ENCODE measurements at places on chromosomes 6 and 20.

DNA sequence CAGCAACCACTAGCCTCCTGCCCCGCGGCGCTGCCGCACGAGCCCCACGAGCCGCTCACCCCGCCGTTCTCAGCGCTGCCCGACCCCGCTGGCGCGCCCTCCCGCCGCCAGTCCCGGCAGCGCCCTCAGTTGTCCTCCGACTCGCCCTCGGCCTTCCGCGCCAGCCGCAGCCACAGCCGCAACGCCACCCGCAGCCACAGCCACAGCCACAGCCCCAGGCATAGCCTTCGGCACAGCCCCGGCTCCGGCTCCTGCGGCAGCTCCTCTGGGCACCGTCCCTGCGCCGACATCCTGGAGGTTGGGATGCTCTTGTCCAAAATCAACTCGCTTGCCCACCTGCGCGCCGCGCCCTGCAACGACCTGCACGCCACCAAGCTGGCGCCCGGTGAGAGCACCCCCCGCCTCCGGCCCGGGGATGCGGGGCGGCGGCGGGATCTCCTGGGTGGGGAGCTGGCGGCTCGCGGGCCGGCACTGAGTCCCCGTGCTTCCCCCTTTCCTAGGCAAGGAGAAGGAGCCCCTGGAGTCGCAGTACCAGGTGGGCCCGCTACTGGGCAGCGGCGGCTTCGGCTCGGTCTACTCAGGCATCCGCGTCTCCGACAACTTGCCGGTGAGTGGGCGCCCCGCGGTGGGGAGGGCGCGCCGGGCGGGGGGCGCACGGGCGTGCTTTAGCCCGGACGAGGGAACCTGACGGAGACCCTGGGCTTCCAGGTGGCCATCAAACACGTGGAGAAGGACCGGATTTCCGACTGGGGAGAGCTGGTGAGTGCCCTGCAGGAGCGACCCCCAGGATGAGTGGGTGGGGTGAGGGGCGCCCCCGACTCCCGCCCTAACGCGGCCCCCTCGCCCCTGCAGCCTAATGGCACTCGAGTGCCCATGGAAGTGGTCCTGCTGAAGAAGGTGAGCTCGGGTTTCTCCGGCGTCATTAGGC is 585 bp downstream of the PIM1 start:
- H3K4me1 ChIP-seq = peaks cover 30% of the 10 kb centered on the region
- peak overlapping the region; percentile 89 for H3K4me3 ChIP-seq
- peaks cover 51% of the 10 kb centered on the region for H3K36me3 ChIP-seq

- H3K27me3 ChIP-seq = no peaks in the 10 kb centered on the region
- H3K36me3 ChIP-seq = no peaks in the 10 kb centered on the region
- DNase-seq = no peak
- H3K4me1 ChIP-seq = no peaks in the 10 kb centered on the region
Observed at GRCh38 chr6:62371453-62372210, 85.6 kb upstream of the KHDRBS2 start.

GRCh38 chr6:16322666-16323312 is 84.4 kb downstream of the GMPR start:
- H3K4me1 ChIP-seq = peaks cover 53% of the 10 kb centered on the region
- peak overlapping the region; percentile 88 for H3K27ac ChIP-seq
- peak overlapping the region; percentile 65 for H3K4me3 ChIP-seq
- H3K27me3 ChIP-seq = no peaks in the 10 kb centered on the region
- H3K36me3 ChIP-seq = peaks cover 17% of the 10 kb centered on the region
- DNase-seq = peak; percentile 69

DNA sequence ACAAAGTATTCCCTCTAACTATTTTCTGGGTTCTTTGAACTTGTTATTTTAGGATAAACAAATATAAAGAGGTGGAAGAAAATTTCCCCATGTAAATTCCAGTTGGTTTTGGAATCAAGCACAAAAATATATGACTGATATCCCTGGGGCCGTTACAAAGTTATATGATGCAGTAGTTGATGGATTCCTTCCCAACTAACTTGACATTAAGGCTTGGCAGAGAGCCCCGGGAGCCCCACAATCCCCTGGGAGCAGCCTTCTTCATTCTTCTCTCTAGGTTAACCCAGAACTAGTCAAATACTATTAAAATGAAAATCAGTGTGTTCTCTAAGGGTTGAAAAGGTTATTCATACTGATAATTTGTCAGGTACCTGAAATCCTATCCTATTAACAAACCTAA is 508.9 kb upstream of the SOX4 start:
- no peak overlapping the region for H3K4me3 ChIP-seq
- no peaks in the 10 kb centered on the region for H3K4me1 ChIP-seq
- DNase-seq = no peak
- H3K27ac ChIP-seq = no peak overlapping the region
- no peaks in the 10 kb centered on the region for H3K27me3 ChIP-seq

DNA sequence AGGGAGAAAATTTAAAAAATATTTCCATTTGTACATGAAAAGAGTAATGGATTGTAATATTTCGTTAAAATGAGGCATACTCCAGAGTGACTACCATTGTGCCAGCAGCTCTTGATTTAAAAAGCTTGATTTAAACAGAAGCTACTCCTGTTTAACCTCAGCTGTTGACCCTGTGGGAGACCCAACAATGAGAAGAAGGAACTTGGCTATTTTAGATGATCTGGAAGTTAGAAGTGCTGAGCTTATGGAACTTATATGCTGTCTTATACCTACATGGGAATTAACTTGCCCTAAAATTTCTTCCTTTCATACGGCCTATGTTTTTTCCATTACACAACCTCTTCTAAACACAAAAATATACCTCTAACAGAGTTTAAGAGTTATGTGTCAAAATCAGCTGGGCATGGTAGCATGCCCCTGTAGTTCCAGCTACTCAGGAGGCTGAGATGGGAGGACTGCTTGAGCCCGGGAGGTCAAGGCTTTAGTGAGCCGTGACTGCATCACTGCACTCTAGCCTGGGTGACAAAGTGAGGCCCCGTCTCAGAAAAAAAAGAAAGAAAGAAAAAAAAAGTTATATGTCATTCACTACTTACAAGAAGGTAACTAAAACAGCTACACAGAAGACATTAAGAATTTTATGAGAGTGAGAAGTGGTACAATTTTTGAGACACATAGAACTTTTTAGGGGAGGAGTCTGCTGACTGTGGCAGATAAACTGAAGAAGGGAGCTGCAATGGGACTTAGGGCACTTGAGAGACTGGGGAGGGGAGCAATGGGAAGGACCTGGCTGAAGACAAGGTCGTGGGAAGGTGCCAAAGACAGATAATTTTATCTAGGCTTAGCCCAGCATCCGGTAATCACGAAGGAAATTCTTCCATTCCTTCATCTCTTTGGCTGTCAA is 139.9 kb downstream of the MYB start:
- peaks cover 25% of the 10 kb centered on the region for H3K4me1 ChIP-seq
- no peak overlapping the region for H3K27ac ChIP-seq
- no peak overlapping the region for H3K4me3 ChIP-seq
- H3K36me3 ChIP-seq = peaks cover 4% of the 10 kb centered on the region

DNA sequence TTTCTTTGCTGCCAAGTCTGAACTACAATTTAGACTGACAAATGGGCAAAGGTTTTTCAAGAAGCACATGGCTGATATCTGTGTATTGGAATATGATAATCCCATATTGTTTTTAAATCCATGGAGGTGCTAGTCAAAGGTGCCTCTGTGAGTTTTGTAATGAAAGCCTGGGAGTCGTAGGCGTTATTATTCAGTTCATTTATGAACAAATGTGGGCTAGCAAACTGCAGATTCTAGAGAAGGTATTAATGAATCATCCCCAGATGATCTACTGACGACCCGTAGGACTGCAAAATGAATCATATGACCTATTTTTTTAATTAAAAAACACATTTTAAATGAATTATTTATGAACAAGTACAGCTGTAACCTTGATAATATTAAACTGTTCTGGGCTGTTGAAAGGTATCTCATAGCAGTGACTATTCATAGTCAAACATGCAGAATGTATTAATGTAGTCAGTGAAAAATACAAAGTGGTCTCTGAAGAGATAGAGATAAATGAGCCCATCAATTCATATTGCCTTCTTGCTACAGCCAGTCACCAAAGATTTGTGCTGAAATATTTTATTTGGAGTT is 1317.8 kb upstream of the MAP3K7 start:
- no peaks in the 10 kb centered on the region for H3K27me3 ChIP-seq
- H3K4me1 ChIP-seq = no peaks in the 10 kb centered on the region
- H3K36me3 ChIP-seq = no peaks in the 10 kb centered on the region
- no peak overlapping the region for H3K4me3 ChIP-seq
- no peak overlapping the region for H3K27ac ChIP-seq
- DNase-seq = no peak

DNA sequence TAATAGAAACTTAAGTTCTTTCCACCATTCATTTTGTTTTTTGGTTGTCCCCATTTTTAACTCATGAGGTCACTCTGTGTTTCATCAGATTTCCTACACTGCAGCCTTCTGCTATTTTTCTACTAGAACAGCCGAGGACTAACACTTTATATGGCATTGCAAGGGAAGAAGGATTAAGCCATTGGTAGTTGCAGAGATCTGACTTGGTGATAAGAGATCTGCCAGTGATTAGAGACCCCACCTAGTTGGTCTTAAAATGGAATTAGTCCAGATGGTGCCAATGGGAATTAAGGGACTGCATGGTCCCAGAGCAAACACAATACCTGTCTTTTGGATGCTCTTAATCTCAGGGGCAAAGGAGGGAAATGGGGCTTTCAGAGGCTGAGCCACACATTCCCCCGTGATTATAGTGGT is 125.5 kb upstream of the TMEM170B start:
- H3K27me3 ChIP-seq = no peaks in the 10 kb centered on the region
- peaks cover 48% of the 10 kb centered on the region for H3K4me1 ChIP-seq
- peak overlapping the region; percentile 71 for H3K27ac ChIP-seq
- peaks cover 12% of the 10 kb centered on the region for H3K36me3 ChIP-seq
- H3K4me3 ChIP-seq = peak overlapping the region; percentile 51

DNA sequence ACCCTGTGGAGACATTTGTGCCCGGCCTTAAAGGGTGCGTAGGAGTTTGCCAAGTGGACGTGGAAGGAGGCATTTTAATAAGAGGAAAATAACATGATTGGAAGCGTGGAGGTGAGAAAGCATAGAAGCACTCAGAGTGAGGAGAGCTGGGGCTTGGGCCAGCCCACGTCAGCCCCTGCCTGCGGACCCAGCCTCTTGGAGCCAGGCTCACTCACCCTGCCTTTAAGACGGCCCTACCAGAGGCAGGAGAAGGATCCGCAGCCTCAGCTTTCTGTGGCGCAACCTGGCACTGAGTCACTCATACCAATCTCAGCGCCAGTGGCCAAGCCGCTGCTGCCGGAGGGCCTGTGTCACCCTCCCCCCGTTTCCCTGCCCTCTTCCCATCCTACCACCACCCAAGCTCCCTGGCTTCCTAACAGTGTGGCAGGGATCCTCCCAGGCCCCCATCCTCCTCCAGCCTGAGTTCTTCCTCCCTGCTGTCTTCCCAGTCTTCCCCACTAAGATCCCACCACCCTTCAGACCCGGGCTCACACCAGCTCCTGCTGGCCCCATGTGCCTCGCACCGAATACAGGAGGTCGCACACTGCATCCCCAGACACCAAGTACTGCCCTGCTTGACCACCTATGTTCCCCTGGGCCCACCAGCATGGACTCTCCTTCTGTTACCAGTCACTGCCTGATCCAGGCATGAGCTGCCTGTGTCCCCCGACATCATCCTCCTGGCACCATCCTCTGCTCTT is 285.2 kb downstream of the UST start:
- peaks cover 2% of the 10 kb centered on the region for H3K27me3 ChIP-seq
- peak overlapping the region; percentile 69 for H3K4me3 ChIP-seq
- H3K27ac ChIP-seq = peak overlapping the region; percentile 87
- no peak for DNase-seq

GRCh38 chr6:28542440-28543296 is 17.0 kb downstream of the GPX5 start:
- peaks cover 66% of the 10 kb centered on the region for H3K27me3 ChIP-seq
- H3K36me3 ChIP-seq = no peaks in the 10 kb centered on the region
- H3K4me3 ChIP-seq = peak overlapping the region; percentile 87
- peak; percentile 67 for DNase-seq

DNA sequence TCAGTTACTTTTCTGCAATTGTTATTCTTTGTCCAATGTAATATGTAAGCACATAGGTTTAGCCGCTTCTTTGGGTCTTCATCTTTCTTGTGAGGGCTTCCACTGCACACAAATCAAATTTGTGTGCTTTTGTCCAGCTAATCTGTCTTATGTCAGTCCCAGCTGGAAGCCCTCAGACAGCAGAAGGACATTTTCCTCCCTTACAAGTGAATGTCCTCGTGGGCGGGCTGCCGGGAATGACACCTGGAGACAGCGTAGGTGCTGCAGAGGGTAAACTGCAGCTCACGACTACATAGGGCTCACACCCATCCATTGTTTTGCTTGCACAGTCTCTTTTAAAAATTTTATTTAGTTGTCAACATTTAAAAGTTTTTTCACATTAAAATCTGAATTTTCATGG is 24.6 kb upstream of the PPP1R14C start:
- H3K4me1 ChIP-seq = peaks cover 9% of the 10 kb centered on the region
- H3K27ac ChIP-seq = no peak overlapping the region
- H3K36me3 ChIP-seq = no peaks in the 10 kb centered on the region
- peaks cover 27% of the 10 kb centered on the region for H3K27me3 ChIP-seq
- no peak overlapping the region for H3K4me3 ChIP-seq
- DNase-seq = no peak

GRCh38 chr20:38216201-38216600 is 44.3 kb downstream of the KIAA1755 start:
- no peak overlapping the region for H3K4me3 ChIP-seq
- H3K4me1 ChIP-seq = no peaks in the 10 kb centered on the region
- H3K27me3 ChIP-seq = peaks cover 8% of the 10 kb centered on the region

- no peaks in the 10 kb centered on the region for H3K36me3 ChIP-seq
- H3K4me3 ChIP-seq = no peak overlapping the region
- no peaks in the 10 kb centered on the region for H3K27me3 ChIP-seq
- H3K27ac ChIP-seq = no peak overlapping the region
Observed at GRCh38 chr6:91447081-91447480, 860.2 kb upstream of the MAP3K7 start.

GRCh38 chr6:815348-815738 is 122.4 kb upstream of the EXOC2 start:
- H3K27ac ChIP-seq = no peak overlapping the region
- peaks cover 10% of the 10 kb centered on the region for H3K4me1 ChIP-seq
- no peak for DNase-seq
- H3K36me3 ChIP-seq = no peaks in the 10 kb centered on the region
- H3K4me3 ChIP-seq = no peak overlapping the region
- peaks cover 8% of the 10 kb centered on the region for H3K27me3 ChIP-seq

DNA sequence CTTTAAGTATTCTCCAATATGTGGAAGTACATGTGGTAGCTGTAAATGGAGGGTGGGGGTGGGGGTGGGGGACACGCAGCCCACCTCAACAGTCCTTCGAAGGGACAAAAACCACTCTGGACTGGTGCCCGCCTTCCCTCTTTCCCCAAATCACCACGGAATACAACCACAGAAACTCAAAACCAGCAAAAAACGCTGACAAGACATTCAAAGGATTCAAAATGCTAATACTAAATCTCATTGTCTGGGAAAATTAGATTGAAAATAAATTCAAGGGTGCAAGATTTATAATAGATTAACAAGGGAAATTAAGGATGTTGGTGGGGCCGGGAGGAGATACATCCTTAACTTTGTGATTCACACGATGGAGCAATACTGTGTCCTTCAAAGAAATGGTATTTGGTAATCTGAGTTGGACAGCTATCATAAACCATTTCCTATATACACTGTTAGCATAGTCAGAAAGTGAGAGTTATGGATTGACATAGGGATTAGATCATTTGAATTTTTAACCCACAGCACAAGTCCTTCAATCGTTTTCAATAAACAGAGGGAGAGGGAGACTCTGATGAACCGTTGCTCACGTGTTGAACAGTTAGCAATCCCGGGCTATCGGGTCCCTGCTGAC is 766 bp upstream of the TBC1D22B start:
- no peak overlapping the region for H3K27ac ChIP-seq
- DNase-seq = no peak
- peaks cover 16% of the 10 kb centered on the region for H3K36me3 ChIP-seq
- peaks cover 34% of the 10 kb centered on the region for H3K4me1 ChIP-seq

All from activated naive CD8-positive, alpha-beta T cell treated with anti-CD3 and anti-CD28 coated beads, Interleukin-2, amount 10 ng/mL, durations not matched to agents 7 days and 5 days (primary cell).